ENCODE measurements at places on chromosomes 16 and 17.
A peak's percentile ranks its signal among the peaks of the same experiment; 100 is the strongest.

GRCh38 chr17:40470932-40471828 is 27.9 kb downstream of the IGFBP4 start:
- DNase-seq: peak; percentile 11

- DNase-seq: no peak
Observed at GRCh38 chr17:50949128-50949988, 83.2 kb upstream of the TOB1 start.

GRCh38 chr17:148757-149156 is 11.4 kb downstream of the SCGB1C2 start:
- DNase-seq: no peak

- no peak for DNase-seq
Observed at GRCh38 chr16:15576960-15577958, 65.7 kb downstream of the MARF1 start.

DNA sequence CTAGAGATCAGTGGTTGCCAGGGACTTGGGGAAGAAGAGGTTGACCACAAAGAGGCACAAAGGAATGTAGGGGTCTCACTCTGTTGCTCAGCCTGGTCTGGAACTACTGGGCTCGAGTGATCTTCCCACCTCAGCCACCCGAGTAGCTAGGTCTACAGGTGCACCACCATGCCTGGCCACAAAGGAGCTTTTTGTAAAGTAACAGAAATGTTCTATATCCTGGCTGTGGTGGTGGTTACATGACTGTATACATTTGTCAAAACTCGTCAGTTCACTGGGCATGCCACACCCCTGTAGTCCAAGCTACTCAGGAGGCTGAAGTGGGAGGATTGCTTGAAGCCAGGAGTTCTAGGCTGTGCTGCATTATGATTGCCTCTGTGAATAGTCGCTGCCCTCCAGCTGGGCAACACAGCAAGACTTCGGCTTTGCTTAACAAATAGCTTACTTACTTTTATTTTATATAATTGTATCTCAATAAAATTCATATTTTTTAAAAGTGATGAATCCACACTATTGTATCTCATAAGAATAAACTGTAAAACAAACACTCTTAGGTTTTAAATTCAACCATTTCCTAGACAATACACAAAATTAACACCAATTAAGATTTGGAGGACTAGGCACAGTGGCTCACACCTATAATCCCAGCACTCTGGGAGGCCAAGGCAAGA is 5.0 kb downstream of the SKA2 start:
- DNase-seq: no peak

- DNase-seq: no peak
Observed at GRCh38 chr17:78766225-78766624, 15.8 kb downstream of the CYTH1 start.
